ENCODE measurements at places on chromosomes 7 and 10.

GRCh38 chr10:6176691-6177231 is 26.0 kb upstream of the PFKFB3 start:
- DNase-seq, result no peak

- DNase-seq, result peak; percentile 59
Observed at GRCh38 chr7:43834463-43835251, 34.7 kb downstream of the MRPS24 start.

DNA sequence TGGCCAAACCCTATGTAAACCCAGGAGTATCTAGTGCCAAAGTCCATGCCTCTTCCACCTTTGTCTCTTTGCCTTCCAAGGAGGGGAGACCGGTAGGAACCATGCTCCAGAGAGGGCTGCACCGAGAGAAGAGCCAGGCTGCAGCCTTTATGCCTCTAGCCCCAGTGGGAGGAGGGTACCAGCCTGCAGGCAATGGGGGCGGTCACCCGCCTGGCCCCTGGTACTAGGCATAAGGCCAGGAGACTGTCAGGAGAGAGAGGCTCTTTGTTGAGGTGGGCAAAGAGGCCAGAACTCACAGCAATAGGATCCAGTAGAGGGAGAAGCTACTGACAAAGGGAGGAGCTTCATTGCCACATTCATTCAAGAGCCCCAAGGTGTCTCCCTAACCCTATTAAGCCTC is 146.6 kb upstream of the PDE1C start:
- no peak for DNase-seq

GRCh38 chr10:129030996-129031843 is 435.8 kb upstream of the MGMT start:
- DNase-seq, result peak; percentile 30

DNA sequence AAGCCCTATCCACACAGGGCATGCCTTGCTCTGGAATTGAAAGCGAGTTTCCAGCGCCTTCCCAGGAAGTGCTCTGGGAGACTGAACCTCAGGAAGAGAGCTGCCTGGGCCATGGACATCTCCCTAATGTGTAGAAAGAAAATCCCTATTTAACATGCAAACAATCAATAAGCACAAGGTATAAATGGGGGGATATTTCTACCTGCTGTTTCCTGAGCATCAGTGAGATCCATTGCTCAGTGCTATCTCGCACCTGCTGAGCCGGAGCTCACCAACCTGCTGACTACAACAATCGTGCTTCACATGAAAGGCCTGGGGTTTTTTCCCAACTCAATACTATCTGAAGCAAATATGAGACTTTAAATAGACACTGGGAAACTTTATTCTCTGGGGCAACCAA is 584.0 kb downstream of the GLRX3 start:
- no peak for DNase-seq

GRCh38 chr7:151206914-151207313 is 3.4 kb downstream of the H2BK1 start:
- peak; percentile 67 for DNase-seq

- DNase-seq, result no peak
Observed at GRCh38 chr7:55128693-55129394, 110.0 kb downstream of the EGFR start.

DNA sequence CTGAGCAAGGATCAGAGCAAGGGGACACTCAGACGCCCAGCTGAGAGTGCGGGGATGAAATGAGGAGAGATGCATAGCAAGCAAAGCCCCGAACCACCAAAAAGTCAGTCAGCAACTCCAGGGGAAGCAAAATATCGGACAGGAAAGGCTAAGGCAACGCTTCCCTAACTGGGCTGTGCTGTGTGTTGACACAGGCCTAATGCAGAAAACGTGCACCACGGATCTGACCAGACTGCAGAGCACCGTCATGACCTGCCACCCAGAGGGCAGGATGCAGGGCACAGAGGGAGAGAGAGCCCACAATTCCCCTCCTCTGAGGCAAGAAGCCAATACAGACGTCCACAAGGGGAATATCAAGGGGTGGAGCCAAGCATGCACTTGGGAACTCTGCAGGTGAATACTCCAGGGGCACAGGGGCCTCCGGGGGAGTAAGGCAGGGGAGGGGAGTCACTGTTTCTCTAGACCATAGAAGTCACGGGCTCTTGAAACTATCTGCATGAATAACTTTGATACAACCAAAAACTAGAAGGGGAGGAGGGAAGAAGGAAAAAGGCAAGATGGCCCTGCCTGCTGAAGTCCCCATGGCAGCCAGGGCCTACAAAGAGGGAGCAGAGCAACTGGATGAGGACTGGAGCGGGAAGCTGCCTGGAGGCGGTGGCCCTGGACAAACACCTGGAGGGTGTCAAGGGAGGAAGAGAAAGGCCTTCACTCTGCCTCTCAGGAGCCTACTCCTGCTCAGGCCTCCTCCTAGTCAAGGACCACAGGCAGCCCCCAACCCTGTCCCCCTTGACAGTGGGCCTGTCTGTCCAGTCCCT is 26.2 kb downstream of the GRID1 start:
- no peak for DNase-seq

GRCh38 chr10:131001438-131001837 is 310.1 kb downstream of the TCERG1L start:
- no peak for DNase-seq

DNA sequence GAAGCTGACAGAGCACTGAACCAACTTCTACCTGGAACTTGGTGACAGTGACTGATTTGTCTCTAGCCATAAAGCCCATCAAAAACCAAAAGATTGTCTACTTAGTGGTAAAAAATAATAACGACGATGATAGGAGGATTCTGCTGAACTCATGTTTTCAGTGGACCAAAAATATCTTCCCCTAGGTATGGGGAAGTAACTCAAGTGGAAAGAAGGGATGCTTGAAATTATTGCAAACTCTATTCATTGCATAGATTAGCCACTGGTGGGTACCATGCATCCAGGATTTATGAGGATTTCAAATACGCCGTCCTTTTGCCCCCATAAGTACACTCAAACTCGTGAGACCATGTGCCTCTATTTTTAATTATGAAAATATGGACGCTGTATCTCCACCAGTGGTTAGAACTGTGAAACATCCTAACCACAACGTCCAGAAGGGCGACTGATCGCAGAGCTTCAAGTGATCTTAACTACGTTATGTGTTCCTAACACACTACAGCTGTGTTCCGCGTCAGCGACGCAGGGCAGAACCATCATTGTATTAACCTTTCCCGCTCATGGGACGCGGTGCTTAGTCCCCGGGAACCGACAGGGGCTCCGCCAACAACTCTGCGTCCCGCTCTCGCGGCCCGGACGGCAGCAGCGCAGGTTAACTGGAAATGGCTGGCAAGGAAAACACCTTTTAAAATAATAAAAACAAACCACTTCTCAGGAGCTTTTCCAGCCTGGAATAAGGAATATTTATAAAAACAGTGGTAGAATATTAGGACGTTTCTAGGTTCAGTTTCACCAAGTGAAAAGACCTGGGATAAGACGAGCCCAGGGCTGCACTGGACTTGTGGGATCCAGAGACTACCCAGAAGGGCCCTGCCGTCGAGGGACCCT is 776 bp downstream of the PEX1 start:
- peak; percentile 39 for DNase-seq

- no peak for DNase-seq
Observed at GRCh38 chr7:74498996-74499834, 45.5 kb downstream of the GTF2IRD1 start.

DNA sequence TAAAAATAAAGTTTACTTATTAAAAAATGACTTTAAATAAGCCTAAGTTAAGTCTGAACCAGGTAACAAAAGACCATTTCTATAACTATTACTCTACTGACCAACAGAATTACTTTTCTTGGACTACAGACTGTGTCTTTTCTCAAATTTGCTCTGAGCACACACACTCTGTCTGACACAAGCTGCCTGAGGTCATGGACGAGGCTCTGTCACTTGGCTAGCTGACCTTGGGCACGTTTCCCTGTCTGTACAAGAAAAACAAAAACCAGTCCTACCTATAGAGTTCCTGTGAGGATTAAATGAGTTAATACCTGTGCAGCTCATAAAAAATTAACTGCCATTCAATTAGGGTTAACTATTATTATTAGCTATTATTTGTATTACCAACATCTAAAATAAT is 22.9 kb downstream of the ATE1 start:
- no peak for DNase-seq

DNA sequence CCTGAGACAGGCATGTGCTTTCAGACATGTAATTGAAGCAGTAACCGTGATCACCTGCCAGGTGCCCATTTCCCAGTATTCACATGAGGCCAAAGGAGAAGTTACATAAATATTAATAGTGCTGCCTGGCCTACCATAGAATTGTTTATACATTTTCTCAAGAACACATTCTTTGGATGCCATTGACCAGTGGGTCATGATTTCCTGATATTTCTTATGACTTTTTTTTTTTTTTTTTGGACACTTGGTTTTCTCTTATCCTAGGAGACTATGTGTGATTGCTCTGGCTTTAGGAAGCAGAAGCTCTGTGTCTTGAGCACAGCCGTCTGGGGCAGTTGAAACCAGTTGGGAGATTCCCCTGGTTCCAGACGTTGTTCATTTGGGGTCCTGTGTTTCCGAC is 143.9 kb upstream of the NPS start:
- DNase-seq, result no peak

DNA sequence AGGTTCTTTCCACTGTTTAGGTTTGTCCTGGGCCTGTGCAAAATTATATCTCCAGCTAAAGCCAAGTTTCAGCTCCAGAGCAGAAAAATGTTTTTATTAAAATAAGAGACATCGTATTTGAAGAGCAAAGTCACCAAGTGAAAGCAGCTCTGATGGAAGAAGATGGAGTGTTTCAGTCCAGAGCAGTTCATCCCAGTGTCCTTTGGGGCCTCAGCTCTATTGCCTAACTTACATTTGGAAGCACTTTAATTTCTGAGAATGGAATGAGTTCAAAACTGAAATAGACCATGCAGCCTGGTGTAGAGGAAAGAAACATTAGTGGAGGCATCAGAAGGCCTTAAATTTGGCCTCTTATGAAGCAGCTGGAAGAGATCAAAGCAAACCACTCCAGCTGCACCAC is 545.2 kb downstream of the SORCS1 start:
- DNase-seq, result no peak

DNA sequence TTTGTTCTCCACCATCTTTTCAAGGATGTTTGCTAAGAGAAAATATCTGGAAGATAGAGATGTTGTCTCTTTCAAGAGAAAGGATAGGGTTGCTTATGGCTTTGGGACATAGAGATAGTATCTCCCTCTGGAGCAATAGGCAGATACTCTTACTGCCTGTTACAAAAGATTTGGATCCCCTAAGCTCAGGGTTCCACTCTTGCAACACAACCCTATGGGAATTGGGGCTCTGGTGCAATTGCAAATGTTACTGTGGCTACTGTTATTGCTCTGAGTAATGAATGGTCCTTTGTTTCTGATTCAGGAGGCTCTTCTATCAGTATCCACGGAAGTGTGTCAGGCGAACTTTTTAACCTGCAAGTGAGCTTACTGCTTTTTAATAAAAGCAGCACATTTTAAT is 88.8 kb downstream of the GPR85 start:
- DNase-seq, result no peak

GRCh38 chr10:34729619-34730018 is 85.5 kb downstream of the PARD3 start:
- DNase-seq, result no peak

- no peak for DNase-seq
Observed at GRCh38 chr10:110818311-110819256, 53.1 kb upstream of the PDCD4 start.

DNA sequence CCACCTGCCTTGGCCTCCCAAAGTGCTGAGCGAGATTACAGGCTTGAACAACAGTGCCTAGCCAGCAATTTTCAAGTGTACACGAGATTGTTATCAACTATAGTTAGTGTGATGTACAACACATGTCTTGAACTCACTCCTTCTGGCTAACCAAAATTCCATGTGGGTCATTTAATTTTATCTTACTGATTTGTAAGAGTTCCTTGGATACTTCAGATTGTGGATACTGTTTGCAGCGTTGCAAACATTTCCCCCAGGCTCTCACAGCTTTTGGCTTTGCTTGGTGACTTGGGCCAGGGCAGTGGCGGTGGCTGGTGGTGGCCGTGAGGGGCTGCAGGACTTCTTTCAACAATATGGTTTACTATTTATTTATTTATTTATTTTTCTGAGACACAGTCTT is 8.5 kb upstream of the TMEM270 start:
- DNase-seq, result no peak

DNA sequence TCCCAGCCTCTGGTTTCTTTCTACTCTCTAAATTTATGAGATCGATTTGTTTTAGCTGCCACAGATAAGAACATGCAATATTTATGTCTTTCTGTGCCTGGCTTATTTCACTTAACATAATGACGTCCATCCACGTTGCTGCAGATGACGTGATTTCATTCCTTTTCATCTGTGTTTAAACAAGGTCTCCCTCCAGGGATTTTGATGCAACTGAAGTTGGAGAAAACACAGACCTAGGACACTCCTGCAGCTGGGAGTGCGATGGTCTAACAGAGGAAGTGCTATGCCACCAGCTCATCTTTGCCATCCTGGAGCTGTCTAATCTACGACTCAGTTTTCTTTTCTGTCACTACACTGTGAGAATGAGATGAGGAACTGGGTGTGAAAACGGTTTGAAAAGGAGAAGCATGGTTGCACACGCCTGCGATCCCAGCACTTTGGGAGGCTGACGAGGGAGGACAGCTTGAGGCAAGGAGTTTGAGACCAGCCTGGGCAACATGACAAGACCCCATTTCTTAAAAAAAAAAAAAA is 1.5 kb upstream of the KCTD7 start:
- DNase-seq, result peak; percentile 5

DNA sequence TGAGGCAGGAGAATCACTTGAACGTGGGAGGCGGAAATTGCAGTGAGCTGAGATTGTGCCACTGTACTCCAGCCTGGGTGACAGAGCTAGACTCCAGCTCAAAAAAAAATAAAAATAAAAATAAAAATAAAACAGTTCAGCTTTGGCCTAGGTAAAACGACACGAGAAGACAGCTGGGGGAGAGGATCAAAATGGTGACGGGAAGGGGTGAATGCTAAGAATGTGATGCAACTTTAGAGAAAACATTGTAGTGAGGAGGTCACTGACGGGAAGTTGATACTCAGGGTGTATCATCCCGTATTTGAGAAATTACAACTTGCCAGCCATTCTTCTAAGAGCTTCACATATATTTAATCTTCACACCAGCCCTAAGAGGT is 1.1 kb downstream of the NDST2 start:
- no peak for DNase-seq

DNA sequence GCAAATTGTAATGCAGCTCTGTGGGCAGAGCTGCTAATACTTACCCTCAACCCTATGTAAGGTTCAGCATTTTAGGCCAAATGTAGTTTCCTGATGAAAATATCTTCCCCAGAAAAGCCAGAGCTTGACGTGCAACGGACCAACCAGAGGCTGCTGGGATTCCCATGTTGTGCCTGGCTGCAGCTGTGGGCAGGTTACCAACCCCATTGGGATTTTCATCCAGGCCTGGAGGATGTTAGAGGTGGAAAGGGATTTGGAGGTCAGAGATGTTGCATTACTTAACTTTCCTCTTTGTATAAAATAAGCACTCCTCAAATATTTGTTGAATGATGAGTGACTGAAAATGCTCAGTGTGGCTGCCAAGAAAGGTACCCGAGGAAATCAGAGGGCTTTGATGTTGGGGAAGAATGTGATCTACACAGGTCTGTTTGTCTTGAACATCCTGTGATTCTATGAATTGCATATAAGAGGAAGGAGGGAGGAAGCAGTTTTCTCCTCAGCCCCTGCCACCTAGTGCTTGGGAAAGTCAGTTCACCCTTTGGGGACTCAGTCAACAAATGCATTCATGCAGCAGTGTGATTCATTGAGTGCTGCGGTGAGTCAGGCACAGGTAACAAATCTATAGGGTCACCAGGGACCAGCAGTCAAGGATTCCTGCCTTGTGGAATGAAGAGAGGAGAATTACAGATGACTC is 487.2 kb downstream of the RPS24 start:
- DNase-seq, result no peak

All from CD4-positive, alpha-beta T cell treated with Interleukin-1 beta for 1 hour (primary cell).